HFFc6 (cell line): ENCODE measurements at places on chromosomes 3 and 15.
A peak's percentile ranks its signal among the peaks of the same experiment; 100 is the strongest.

DNA sequence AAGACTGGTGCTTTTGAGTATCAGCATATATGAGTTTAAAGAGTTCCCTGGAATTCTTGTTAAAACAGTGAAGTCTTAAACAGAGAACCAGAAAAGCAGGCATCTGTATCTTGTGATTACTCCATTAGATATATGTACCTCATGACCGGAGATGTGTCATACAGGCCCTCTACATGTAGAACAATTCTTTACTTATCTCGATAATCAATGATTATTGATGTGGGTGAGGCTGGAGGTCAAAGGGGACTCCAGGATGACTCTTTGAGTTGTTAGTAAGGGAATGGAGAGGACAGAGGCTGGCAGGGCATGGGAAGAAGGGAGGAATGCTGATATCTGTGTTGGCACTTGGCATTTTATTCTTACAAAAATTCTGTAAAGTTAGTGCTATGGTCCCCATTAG lies 155.7 kb downstream of the GAP43 start:
- H3K36me3 ChIP-seq: no peaks in the 10 kb centered on the region
- H3K4me3 ChIP-seq: no peak overlapping the region
- no peaks in the 10 kb centered on the region for H3K4me1 ChIP-seq
- no peak overlapping the region for H3K27ac ChIP-seq
- no peak for DNase-seq

GRCh38 chr3:154304936-154305335 lies 19.4 kb downstream of the DHX36 start:
- peaks cover 21% of the 10 kb centered on the region for H3K4me1 ChIP-seq
- peaks cover 41% of the 10 kb centered on the region for H3K36me3 ChIP-seq
- no peaks in the 10 kb centered on the region for H3K27me3 ChIP-seq
- DNase-seq: no peak
- H3K4me3 ChIP-seq: no peak overlapping the region
- H3K27ac ChIP-seq: peak overlapping the region; percentile 33; the same call in 1 of the 2 replicates

- H3K36me3 ChIP-seq: no peaks in the 10 kb centered on the region
- peaks cover 6% of the 10 kb centered on the region; the same call in 1 of the 2 replicates for H3K4me1 ChIP-seq
- peaks cover 3% of the 10 kb centered on the region for H3K27me3 ChIP-seq
- no peak overlapping the region for H3K27ac ChIP-seq
- H3K4me3 ChIP-seq: no peak overlapping the region
Measured at GRCh38 chr15:56077081-56077480, 83.7 kb upstream of the NEDD4 start.

DNA sequence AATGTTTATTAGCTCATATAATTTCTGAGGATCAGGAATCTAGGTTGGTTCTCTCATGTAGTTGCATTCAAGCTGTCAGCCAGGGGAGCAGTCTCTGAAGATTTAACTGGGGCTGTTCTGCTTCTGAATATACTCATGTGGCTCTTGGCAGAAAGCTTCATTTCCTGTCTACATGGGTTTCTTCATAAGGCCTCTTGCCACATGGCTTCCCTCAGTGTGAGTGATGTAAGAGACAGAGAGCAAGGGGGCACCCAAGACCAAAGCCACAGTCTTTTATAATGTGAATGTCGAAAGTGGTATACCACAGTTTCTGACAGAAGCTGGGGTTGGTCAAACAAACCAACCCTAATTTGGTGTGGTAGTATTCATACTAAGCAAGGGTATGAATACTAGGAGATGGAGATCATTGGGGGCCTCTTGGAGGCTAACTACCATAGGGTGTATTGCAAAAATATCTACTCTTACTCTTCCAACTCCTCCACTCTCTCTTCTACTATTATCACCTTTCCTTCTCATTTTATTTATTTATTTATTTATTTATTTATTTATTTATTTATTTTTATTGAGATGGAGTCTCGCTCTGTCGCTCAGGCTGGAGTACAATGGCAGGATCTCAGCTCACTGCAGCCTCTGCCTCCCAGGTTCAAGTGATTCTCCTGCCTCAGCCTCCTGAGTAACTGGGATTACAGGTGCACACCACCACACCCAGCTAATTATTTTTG lies 123.8 kb downstream of the B3GALNT1 start:
- H3K4me1 ChIP-seq: no peaks in the 10 kb centered on the region
- peaks cover 3% of the 10 kb centered on the region; the same call in 1 of the 2 replicates for H3K27me3 ChIP-seq

GRCh38 chr3:170692720-170693119 lies 106.8 kb upstream of the SLC7A14 start:
- DNase-seq: peak; percentile 29
- H3K27me3 ChIP-seq: no peaks in the 10 kb centered on the region; the same call in 1 of the 2 replicates
- H3K4me3 ChIP-seq: no peak overlapping the region
- no peaks in the 10 kb centered on the region for H3K36me3 ChIP-seq
- H3K4me1 ChIP-seq: peaks cover 61% of the 10 kb centered on the region
- H3K27ac ChIP-seq: no peak overlapping the region

DNA sequence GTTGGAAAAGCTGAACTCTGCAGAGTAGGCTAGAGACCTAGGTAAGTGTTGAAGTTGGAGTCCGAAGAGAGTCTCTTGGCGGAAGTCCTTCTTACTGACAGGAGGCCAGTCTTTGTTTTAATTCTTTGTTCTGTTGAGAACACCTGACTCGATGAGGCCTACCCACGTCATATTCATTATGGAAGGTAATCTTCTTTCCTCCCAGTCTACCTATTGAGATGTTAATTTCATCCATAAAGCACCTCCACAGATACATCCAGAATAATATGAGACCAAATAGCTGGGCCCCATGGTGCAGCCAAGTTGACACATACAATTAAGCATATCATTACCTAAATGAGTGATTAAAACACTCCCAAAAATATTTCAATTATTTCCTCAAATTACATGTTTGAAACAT lies 515.5 kb downstream of the CADM2 start:
- H3K4me1 ChIP-seq: no peaks in the 10 kb centered on the region
- no peak overlapping the region for H3K4me3 ChIP-seq
- H3K27me3 ChIP-seq: no peaks in the 10 kb centered on the region
- no peak for DNase-seq
- no peak overlapping the region for H3K27ac ChIP-seq

DNA sequence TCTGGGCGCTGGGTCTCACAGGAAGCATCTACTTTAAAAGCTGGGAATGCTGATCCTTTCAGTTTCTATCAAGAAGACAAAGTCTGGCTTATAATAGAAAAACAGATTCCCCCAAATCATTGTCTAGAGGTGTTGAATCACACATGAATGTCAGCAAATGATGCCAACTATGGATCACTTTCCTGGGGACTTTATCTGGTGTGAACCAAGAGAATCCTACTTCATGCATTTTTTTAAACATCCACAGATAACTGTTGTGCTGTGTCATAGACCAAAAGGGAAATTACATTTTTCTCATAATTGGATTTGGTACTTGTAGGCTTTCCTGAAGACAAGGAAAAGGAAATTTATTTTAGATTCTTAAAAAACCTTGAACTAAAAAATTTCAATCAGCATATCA lies 132.7 kb downstream of the CD47 start:
- H3K27me3 ChIP-seq: peaks cover 3% of the 10 kb centered on the region
- H3K27ac ChIP-seq: no peak overlapping the region
- DNase-seq: no peak
- no peaks in the 10 kb centered on the region for H3K36me3 ChIP-seq
- H3K4me3 ChIP-seq: no peak overlapping the region

- H3K27ac ChIP-seq: no peak overlapping the region
- no peaks in the 10 kb centered on the region for H3K36me3 ChIP-seq
- H3K4me3 ChIP-seq: no peak overlapping the region
Measured at GRCh38 chr3:180375831-180376230, 226.1 kb upstream of the TTC14 start.

GRCh38 chr3:71039332-71039731 lies 544.2 kb downstream of the FOXP1 start:
- no peak overlapping the region for H3K4me3 ChIP-seq
- no peaks in the 10 kb centered on the region for H3K27me3 ChIP-seq
- H3K27ac ChIP-seq: no peak overlapping the region
- peaks cover 21% of the 10 kb centered on the region for H3K4me1 ChIP-seq

DNA sequence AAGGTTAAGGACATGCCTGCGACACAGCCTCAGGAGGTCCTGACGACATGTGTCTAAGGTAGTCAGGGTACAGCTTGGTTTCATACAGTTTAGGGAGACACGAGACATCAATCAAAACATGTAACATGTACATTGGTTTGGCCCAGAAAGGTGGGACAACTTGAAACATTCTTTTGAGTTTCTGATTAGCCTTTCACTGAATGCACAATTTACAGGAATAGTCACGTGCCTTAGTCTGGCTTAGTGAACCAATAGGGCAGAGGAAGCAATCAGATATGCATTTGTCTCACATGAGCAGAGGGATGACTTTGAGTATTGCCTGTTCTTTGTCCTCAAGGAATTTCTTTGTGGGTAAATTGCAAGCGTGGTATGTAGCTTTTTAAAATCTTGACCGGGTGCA lies 24.5 kb upstream of the HDAC11 start:
- no peak overlapping the region for H3K27ac ChIP-seq
- no peaks in the 10 kb centered on the region for H3K36me3 ChIP-seq
- H3K27me3 ChIP-seq: peaks cover 21% of the 10 kb centered on the region
- no peak for DNase-seq

DNA sequence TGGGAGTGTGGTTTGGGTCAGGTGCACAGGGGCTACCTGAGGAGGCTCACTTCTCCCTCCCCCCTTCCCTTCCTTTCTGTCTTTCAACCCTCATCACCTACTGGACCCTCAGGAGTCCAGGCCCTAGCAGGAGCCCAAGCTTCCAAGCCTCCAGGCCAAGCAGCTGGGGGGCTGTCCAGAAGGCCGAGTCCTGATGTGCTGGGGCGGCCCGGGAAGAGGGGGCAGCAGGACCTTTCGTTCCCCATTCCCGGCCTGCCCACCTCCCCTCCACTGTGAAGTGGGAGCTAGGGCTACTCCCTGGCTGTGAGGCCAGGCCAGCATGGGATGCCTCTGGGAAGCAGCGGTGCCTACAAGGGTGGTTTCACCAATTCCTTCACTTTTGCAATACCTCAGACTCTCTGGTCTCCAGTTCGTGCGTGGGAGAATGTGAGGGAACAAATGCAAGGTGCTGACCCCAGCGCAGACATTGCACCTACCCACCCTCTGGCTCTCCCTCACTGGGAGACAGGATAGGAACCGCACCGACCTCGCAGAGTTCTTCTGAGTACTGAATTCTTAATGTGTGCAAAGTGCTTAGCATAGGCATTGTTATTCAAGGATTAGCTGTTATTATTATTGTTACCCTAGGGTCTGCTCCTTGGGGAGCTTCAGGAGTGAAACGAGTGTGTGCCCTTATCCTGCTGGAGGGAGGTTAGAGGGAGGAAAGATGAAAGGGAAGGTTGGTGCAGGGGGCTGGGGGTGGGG lies 2.5 kb downstream of the EPHB3 start:
- DNase-seq: no peak
- no peaks in the 10 kb centered on the region for H3K36me3 ChIP-seq
- H3K27ac ChIP-seq: no peak overlapping the region

DNA sequence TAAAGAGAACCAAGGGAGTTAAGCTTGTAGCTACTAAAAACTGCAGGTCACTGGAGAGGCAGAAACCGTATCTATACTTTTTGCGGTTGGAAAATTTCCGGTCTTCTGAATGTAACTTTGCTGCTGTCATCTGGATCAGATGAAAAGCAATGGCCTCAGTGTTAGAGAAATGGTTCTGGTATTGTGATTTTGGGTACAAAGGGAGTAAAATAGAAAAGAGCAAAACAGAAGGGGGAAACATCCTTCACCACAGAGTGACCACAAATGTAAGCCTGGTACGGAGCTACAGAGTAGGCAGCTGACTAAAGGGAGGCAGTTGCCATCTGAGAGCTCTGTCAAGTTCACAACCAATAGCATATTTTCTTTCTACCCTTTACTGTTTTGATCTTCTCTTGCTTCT lies 5.6 kb downstream of the CD96 start:
- H3K27me3 ChIP-seq: peaks cover 1% of the 10 kb centered on the region; the same call in 1 of the 2 replicates
- H3K4me3 ChIP-seq: no peak overlapping the region
- H3K27ac ChIP-seq: no peak overlapping the region

GRCh38 chr3:148335612-148336011 lies 362.1 kb upstream of the AGTR1 start:
- DNase-seq: no peak
- H3K27ac ChIP-seq: no peak overlapping the region
- no peak overlapping the region for H3K4me3 ChIP-seq
- H3K4me1 ChIP-seq: no peaks in the 10 kb centered on the region; the same call in 1 of the 2 replicates
- H3K36me3 ChIP-seq: no peaks in the 10 kb centered on the region
- H3K27me3 ChIP-seq: no peaks in the 10 kb centered on the region

DNA sequence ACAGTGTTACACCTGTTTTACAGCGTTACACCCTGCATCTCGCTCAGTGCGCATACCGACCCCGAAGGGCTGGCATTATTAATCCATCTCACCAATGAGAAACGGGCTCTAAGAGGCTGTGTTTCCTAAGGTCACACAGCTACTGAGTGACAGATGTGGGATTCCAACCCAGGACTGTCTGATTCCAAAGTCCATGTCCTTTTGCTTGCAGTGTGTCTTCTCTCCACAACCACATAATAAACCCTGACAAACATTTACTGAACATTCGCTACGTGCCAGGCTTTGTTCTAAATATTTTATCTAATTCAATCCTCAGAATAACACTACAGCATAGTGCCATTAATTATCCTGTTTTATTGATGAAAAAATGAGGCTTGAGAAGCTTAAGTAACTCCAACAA lies 79.1 kb downstream of the RAB11A start:
- no peak for DNase-seq
- H3K27ac ChIP-seq: no peak overlapping the region
- peaks cover 21% of the 10 kb centered on the region for H3K27me3 ChIP-seq
- peaks cover 9% of the 10 kb centered on the region; the same call in 1 of the 2 replicates for H3K4me1 ChIP-seq
- H3K4me3 ChIP-seq: no peak overlapping the region

- no peak overlapping the region for H3K4me3 ChIP-seq
- no peak overlapping the region for H3K27ac ChIP-seq
- no peaks in the 10 kb centered on the region for H3K36me3 ChIP-seq
- no peak for DNase-seq
- no peaks in the 10 kb centered on the region for H3K4me1 ChIP-seq
Measured at GRCh38 chr3:195013411-195014361, 257.3 kb downstream of the XXYLT1 start.

GRCh38 chr3:119927190-119927589 lies 145.3 kb downstream of the NR1I2 start:
- DNase-seq: no peak

GRCh38 chr15:31352339-31352751 lies 25.7 kb downstream of the KLF13 start:
- DNase-seq: no peak
- H3K4me1 ChIP-seq: peaks cover 63% of the 10 kb centered on the region
- no peaks in the 10 kb centered on the region for H3K36me3 ChIP-seq
- H3K4me3 ChIP-seq: peak overlapping the region; percentile 71
- peaks cover 2% of the 10 kb centered on the region for H3K27me3 ChIP-seq
- H3K27ac ChIP-seq: peak overlapping the region; percentile 94

- H3K27ac ChIP-seq: no peak overlapping the region
- H3K4me3 ChIP-seq: no peak overlapping the region
- no peaks in the 10 kb centered on the region for H3K36me3 ChIP-seq
Measured at GRCh38 chr3:131555456-131555855, 52.7 kb upstream of the MRPL3 start.

GRCh38 chr15:76330080-76330680 lies 6.4 kb upstream of the ISL2 start:
- peak; percentile 62 for DNase-seq
- H3K4me3 ChIP-seq: no peak overlapping the region
- H3K36me3 ChIP-seq: no peaks in the 10 kb centered on the region
- H3K4me1 ChIP-seq: peaks cover 40% of the 10 kb centered on the region

- H3K27me3 ChIP-seq: no peaks in the 10 kb centered on the region
- no peak overlapping the region for H3K4me3 ChIP-seq
Measured at GRCh38 chr3:191848818-191849217, 387.9 kb downstream of the PYDC2 start.

GRCh38 chr15:64324165-64324877 lies 31.7 kb downstream of the CSNK1G1 start:
- H3K27ac ChIP-seq: peak overlapping the region; percentile 43; the same call in 1 of the 2 replicates
- no peaks in the 10 kb centered on the region; the same call in 1 of the 2 replicates for H3K27me3 ChIP-seq
- peaks cover 16% of the 10 kb centered on the region for H3K4me1 ChIP-seq
- H3K4me3 ChIP-seq: no peak overlapping the region
- no peaks in the 10 kb centered on the region for H3K36me3 ChIP-seq

- H3K4me3 ChIP-seq: no peak overlapping the region
- DNase-seq: no peak
- H3K36me3 ChIP-seq: no peaks in the 10 kb centered on the region
- H3K27me3 ChIP-seq: peaks cover 4% of the 10 kb centered on the region
- peaks cover 13% of the 10 kb centered on the region for H3K4me1 ChIP-seq
Measured at GRCh38 chr3:126351086-126351770, 6.0 kb downstream of the KLF15 start.
